EL (cell line): ENCODE measurements at places on chromosomes 7 and 10.

GRCh38 chr7:42414941-42415505 lies 178.0 kb upstream of the GLI3 start:
- no peak for DNase-seq

DNA sequence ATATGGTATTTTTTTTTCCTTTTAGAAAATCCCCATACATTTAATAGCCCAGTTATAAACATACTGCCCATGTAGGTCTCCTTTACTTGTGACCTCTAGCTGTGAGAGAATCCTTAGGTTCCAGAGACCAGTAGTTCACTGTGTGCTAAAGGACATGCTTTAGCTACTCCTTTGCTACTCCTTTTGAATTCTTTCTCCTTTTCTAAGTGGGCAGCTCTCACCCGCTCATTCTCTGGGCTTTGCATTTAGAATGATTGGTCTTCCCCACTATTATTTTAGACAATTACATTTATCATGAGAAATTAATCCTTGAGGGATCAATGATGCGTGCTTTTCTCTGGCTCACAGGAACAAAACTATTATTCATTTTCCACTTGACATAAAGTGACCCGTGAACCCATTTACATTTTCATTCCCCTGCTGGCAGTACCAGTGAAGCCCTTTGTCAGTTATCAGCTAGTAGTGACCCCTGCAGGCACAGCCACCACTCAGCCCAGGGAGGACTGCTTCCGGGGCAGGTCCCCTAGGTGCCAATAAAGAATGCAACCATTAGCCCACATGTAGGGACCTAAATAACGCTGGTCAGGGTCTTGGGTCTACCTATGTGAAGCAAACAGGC lies 844.3 kb downstream of the CNTNAP2 start:
- DNase-seq, result no peak

- DNase-seq, result peak; percentile 16
These were observed 90.7 kb downstream of the TFPI2 start for GRCh38 chr7:93799750-93800357.

DNA sequence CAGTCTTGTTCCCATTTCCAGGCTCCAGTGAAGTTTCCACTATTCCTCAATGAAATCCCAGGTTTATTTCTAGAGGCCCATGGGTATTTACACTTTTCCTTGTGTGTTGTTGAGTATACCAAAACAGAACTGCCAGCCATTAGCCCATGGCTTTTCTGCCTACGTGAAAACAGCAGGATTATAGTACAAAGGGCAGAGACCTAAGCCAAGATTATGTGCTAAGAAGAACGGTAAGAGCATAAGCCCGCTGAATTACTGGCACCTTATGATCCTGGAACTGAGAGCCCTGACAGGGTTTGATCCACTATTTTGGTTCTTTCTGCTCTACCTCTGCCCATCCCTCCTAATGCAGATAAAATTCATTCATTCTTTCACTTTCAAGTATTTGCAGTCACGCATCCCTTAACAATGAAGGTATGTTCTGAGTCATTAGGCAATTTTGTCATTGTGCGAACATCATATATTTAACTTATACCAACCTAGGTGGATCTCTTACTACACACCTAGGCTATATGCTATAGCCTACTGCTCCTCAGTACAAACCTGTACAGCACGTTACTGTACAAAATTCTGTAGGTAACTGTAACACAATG lies 16.0 kb downstream of the SEMA3C start:
- no peak for DNase-seq

DNA sequence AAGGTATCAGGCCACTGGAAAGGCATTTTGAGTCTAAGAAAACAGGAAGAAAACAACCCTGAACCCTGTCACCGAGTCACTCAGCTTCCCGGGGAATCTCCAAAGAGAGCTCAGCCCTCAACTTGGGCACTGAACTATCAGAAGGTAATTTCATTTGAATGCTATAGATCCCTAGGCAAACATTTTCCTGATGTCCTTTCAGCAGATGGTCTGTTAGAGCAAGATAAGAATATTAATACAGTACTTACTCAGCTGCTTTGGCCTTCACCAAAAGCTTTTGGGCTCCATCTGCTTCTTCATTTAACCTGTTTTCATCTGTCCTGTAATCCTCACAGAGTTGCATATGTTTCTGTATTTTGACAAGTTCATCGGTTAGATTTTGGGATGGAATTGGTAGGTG lies 34.2 kb upstream of the LAMB1 start:
- no peak for DNase-seq

- DNase-seq, result peak; percentile 34
These were observed 22.8 kb downstream of the SGMS1 start for GRCh38 chr10:50600831-50601477.

DNA sequence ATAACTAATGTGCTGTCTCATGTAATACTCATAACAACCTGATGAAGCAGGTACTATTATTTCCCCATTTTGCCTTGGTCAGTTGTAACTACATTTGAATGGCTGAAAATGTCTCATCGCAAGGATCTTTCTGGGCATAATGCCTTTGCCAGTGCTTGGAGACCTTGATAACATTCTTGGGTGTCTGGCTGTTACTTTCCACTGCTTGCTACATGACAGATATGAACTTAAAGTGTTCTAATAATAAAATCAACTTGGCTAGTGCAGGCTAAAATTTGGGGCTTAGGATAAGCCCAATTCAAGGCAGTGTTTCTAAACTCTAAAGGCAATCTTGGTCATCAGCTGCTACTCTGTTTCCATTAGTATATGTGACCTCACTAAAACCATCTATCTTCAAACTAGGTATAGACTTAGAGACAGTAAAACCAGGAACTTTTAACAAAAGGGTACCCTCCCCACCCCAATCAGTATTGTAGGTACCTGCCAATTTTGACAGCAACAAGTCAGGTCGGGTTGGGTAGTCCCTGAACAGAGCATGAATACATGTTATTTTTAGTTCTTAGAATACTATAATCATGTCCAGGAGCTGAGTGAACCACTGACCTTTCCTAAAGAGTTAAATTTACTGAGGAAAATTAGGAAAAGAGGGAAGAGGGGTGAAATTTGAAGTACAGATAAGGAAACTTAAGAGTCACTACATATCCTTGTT lies 68.2 kb upstream of the AHR start:
- no peak for DNase-seq
